Activated gamma-delta T cell (primary cell): ENCODE measurements at places on chromosomes 13 and 19.

GRCh38 chr13:43272851-43273250 is 249.5 kb downstream of the DNAJC15 start:
- no peak for DNase-seq

GRCh38 chr13:73520566-73521289 is 461.9 kb downstream of the KLF5 start:
- no peak for DNase-seq

DNA sequence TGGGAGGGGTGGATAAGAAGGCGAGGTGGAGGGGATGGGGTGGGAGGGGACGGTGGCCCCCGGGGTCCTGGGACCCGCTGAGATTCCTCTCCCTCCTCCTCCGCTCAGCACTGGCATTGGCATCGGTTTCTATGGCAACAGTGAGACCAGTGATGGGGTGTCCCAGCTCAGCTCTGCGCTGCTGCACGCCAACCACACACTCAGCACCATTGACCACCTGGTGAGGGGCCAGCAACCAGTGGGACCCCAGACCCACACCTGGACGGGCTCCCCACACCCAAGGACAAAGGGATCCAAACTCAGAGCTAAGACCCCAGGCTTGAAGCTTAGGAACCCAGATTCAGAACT is 5.9 kb downstream of the TTYH1 start:
- no peak for DNase-seq

DNA sequence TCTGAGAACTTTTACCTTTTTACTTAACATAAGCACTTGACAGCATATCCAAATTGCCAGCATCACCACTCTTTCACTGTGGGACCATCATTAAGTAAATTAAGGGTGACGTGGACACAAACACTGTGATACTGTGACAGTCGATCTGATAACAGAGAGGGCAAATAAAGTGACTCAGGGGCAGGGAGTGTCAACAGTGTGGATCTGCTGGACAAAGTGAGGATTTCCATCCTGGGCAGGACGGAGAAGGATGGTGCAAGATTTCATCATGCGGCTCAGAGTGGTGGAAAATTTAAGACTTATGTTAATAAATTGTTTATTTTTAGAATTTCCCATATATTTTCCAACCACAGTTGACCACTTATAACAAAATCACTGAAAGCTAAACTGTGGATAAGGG is 60.0 kb upstream of the WDFY2 start:
- DNase-seq: no peak

DNA sequence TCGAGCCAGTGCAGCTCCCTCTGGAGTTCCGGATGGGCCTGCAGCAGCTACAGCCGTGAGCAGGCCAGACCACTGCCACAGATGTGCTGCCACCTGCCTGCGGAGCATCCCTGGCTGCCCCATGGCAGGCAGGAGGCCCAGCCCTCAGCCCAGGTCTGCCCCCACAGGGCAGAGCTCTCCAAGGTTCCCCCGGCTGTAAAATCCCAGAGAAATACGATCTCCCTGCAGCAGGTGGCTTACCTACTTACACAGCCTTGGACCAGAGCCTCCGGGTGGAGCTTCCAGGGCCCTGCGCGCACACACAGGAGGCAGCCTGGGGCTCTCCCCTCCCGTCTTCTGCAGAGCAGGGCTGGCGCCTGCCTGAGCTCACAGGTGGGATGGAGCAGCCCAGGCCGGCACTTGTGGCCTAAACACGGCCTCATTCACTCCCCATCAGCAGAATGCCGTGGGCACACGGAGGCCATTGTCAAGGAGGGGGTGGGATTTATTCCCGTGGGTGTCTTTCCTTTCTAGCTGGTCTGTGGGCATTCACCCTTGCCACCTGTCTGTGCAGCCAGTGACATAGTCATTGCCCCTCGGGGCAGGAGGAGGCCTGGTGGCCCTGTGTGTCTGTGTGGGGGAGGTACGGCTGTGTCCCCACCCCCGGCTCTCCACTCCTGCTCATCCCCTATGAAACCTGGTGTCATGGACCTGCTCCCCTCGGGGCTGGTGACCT is 118.0 kb downstream of the KDM4B start:
- no peak for DNase-seq

- no peak for DNase-seq
Observed at GRCh38 chr19:58098682-58098998, 609 bp upstream of the ZSCAN18 start.

DNA sequence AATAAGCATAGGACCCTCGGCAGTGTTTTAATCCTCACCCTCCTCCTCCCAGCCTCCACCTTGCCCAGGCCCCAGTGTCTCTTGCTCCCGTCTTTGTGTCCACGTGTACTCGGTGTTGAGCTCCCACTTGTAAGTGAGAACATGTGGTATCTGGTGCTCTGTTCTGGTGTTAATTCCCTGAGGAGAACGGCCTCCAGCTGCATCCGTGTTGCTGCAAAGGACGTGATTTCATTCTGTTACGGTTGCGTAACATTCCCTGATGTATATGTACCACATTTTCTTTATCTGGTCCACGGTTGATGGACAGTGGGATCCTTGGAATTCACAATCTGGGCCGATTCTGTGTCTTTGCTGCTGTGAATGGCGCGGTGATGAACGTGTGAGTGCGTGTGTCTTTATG is 44.7 kb upstream of the TFDP1 start:
- no peak for DNase-seq

DNA sequence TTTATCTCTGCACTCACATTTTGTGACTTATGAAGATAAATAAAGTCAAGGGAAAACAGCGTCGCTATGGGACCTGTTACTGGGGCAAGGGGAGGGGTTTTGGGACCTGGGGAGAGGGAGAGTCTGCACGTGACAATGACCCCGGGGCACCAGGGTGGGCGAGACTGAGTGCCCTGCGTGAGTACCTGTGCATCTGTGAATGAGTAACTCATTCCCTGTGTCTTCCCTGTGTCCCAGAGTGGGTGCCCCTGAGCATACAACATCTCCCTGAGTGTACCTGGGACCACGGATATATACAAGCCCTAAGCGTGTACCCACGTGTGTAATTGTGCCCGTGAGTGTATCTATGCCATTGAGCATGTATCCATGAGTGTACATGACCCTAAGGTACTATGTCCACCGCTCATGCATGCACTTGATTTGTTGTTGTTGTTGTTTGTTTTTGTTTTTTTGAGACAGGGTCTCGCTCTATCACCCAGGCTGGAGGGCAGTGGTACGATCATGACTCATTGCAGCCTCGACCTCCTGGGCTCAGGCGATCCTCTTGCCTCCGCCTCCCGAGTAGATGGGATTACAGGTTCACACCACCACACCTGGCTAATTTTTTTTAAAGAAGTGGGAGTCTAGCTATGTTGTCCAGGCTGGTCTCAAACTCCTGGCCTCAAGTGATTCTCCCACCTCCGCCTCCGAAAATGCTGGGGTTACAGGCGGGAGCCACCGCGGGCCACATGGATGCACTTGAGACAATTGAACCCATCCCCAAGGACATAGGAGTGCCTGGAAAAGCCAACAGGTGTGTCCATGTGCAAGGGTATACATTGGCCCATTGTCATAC is 645 bp upstream of the TRAPPC5 start:
- DNase-seq: no peak

- DNase-seq: no peak
Observed at GRCh38 chr13:42747399-42747873, 33.9 kb upstream of the FAM216B start.

GRCh38 chr13:114124431-114124830 is 8.0 kb downstream of the RASA3 start:
- no peak for DNase-seq

DNA sequence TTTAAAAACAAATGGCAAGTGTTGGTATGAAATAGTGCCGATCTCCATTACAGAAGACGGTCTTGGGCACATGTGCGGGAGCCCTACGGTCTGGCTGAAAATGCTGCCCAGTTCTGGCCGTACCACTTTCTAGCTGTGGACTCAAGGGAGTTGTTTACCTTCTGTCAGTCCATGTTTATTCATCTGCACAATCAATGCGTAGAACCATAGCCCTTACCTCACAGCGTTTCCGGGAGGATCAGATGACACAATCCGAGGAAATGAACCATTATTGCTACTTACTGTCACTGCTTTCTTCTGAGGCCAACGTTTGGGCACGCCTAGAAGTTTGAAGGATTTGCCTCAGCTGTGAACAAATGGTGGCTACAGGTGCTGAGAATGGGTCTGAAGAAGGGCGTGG is 31.2 kb downstream of the GADD45B start:
- DNase-seq: no peak

DNA sequence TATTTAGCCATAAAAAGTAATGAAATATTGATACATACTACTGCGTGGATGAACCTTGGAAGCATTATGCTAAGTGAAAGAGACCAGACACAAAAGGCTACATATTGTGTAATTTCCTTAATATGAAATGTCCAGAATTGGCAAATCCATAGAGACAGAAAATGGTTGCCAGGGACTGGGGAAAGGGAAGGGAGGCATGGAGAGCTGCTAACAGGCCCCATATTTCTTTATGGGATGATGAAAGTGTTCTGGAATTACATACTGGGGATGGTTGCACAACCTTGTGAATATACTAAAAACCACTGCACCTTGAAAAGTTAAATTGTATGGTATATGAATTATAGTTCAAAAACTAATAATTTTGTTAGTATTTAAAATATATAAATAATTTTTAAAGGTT is 3.6 kb downstream of the IFT88 start:
- no peak for DNase-seq

DNA sequence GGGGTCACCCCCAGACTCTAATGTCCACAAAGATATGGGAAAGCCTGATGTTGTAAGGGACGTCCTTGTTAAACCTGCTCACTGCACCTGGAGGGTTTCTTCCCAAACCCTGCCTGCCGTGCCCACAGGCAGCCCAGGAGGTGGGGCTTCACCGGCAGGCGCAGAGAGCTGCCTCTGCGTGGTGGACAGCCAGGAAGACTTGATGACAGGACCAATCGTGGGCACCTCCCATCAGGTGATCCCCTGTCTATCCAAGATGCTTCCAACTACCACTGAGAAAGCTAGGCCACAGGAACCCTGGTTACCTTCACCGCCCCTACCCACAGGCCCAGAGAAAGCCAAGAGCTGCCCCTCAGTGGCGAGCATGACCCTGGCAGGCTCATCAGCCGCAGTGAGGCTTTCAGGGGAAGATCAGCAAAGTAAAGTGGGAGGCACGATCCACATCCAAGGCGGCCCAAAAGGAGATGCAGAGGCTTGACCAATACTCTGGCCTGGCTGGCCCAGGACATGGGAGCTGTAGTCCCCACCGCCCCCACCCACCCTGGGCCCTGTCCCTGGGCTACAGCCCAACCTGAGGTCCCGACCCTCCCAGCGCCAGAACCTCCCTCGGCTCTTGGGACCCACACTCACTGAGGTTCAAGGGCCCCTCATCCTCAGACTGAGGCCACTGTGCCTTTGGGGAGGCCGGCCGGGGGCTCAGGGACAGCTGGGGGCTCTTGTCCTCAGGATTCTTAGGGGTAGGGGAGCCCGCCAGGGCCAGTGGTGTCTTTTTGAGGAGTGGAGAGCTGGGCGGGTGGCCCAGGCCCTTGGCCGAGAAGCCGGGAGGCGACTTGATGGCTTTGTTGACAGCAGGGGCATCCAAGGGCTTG is 10.4 kb upstream of the AKAP8L start:
- DNase-seq: no peak

- no peak for DNase-seq
Observed at GRCh38 chr13:111537115-111537728, 216.8 kb downstream of the TEX29 start.

GRCh38 chr13:99860745-99861144 is 110.8 kb downstream of the ZIC5 start:
- no peak for DNase-seq

- DNase-seq: no peak
Observed at GRCh38 chr13:77846173-77846572, 72.5 kb downstream of the EDNRB start.

DNA sequence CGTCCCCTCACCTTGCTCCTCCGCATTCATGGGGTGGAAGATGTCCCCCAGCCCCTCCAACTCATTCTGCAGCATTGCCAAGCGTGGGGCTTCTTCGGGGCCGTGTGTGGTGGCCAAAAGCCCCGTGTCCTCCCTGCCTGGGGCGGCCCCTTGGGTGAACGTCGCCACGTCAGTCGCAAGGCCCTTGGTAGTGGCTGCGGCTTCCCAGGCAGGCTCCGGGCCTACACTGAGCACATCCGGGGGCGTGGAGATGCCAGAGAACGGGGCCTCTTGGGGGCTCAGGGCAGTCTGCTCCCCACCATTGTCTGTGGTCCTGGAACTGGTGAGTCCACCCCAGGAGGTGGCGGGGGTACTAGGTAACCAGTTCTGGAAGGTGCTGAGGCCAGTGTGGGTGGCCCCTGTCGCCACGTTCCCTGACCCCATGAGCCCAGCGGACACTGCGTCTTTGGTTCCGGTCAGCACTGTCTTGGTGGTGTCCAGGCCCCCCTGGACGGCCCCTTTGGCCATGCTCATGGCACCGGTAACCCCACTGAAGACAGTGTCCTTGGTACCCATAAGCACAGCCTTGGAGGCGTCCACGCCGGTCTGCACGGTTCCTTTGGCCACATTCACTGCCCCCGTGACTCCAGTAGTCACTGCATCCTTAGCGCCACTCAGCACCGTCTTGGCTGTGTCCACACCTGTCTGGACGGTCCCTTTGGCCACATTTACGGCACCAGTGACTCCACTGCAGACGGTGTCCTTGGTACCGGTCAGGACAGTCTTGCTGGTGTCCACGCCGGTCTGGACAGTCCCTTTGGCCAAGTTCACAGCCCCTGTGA is 7.6 kb downstream of the PLIN4 start:
- no peak for DNase-seq

- DNase-seq: no peak
Observed at GRCh38 chr13:74625541-74625940, 491.3 kb upstream of the KLF12 start.

- no peak for DNase-seq
Observed at GRCh38 chr13:20425819-20426219, 99.8 kb downstream of the CRYL1 start.

GRCh38 chr19:43541920-43542650 is 9.1 kb downstream of the ZNF575 start:
- DNase-seq: no peak

DNA sequence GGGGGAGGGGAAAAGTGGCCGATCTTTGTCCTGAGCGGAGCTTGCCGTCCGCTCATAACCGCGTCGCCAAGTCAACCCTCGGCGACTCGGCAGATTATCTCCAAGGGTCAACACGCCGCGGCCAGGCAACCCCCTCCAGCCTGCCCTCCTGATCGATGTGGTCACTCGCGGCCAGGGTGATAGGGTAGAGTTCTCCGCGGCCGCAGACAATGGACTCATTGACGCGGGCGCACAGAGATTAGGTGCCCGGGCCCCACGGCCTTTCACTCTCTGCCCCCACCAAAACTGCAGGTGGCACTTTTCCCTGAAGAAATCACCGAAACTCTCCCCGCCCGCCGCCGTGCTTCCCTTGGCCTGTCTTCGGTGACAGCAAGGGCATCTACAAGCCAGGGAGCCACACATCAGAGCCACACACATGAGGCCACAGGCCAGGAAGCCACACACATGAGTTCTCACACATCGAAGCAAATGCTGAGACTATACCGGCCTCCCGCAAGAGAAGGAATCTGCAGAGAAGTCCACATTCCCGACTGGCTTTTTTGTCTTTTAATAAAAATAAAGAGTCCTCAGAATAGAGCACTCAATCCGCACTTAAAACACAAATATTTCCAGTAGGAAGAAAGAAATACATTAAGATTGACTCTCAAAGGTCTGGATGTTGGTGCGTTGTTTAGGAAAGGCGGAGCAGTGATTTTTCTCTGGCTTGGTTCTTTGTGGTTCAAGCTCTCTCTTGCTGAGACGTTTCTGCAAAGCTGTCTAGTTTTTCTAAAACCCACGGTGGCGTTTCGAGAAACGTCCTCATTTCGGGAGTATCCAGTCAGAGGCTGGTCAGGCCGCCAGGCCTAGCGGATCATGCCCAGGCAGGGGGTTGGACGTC is 1.5 kb upstream of the PDX1 start:
- DNase-seq: no peak

- DNase-seq: no peak
Observed at GRCh38 chr13:80074143-80074752, 266.7 kb downstream of the SPRY2 start.

GRCh38 chr13:72383646-72384045 is 343.8 kb downstream of the MZT1 start:
- no peak for DNase-seq
